ENCODE measurements at places on chromosomes 4 and X. TPM values are rescaled to one million over a fixed set of nuclear protein-coding genes. Genes with fewer than 3 reads are reported as not detected.

The FREM3 gene
- not detected for total RNA-seq

The ADAMTS3 gene
- not detected for total RNA-seq

The DOK7 gene
- 0.39 TPM for total RNA-seq

The SPINK2 gene
- not detected for total RNA-seq

The HHIP gene
- total RNA-seq = 0.76 TPM

The DCX gene
- not detected for total RNA-seq

The POU4F2 gene
- not detected for total RNA-seq

The SULT1E1 gene
- total RNA-seq = not detected

The ADH4 gene
- not detected for total RNA-seq

The BGN gene
- not detected for total RNA-seq

The GABRA4 gene
- total RNA-seq = not detected

The MAOB gene
- total RNA-seq = 0.29 TPM

The WAS gene
- total RNA-seq = 0.52 TPM

The BTK gene
- total RNA-seq = 0.11 TPM

The SH3D19 gene
- total RNA-seq = 22.9 TPM

The COL25A1 gene
- total RNA-seq = not detected

The ETFDH gene
- total RNA-seq = 5.2 TPM

The LRCH2 gene
- not detected for total RNA-seq

The PPARGC1A gene
- total RNA-seq = 0.02 TPM

The FAM90A26 gene
- 0.02 TPM for total RNA-seq

The RHOXF2B gene
- not detected for total RNA-seq

The HERC5 gene
- total RNA-seq = 4.0 TPM

The SERPINA7 gene
- total RNA-seq = not detected

The PABPC1L2A gene
- total RNA-seq = not detected

The TCEAL5 gene
- total RNA-seq = not detected

The TRIM2 gene
- total RNA-seq = 1.4 TPM

The MBTPS2 gene
- 22.4 TPM for total RNA-seq

The SPANXB1 gene
- 2.2 TPM for total RNA-seq

The DUSP21 gene
- total RNA-seq = not detected

The SHROOM3 gene
- 15.8 TPM for total RNA-seq

The ZCCHC18 gene
- 0.09 TPM for total RNA-seq

The SSX2B gene
- total RNA-seq = not detected

The PWWP3B gene
- total RNA-seq = 0.01 TPM

The GNRHR gene
- total RNA-seq = not detected

The NPY5R gene
- not detected for total RNA-seq

The TLR10 gene
- total RNA-seq = not detected

The PABPC5 gene
- total RNA-seq = not detected

The ALPK1 gene
- total RNA-seq = 1.9 TPM

The VGLL1 gene
- not detected for total RNA-seq

The MAGEE1 gene
- total RNA-seq = 4.8 TPM

The EIF1AX gene
- total RNA-seq = 106 TPM

The TMEM156 gene
- 16.6 TPM for total RNA-seq

The UGT2A1 gene
- not detected for total RNA-seq

The NDNF gene
- total RNA-seq = not detected

The BEND4 gene
- total RNA-seq = 0.01 TPM

The CFI gene
- total RNA-seq = 0.86 TPM

The XK gene
- 0.45 TPM for total RNA-seq

The TCEAL7 gene
- total RNA-seq = not detected
